GM12864 (cell line): ENCODE measurements at places on chromosomes 12 and 14.

GRCh38 chr14:22524115-22524783 lies 64.8 kb downstream of the DAD1 start:
- no peak for DNase-seq

DNA sequence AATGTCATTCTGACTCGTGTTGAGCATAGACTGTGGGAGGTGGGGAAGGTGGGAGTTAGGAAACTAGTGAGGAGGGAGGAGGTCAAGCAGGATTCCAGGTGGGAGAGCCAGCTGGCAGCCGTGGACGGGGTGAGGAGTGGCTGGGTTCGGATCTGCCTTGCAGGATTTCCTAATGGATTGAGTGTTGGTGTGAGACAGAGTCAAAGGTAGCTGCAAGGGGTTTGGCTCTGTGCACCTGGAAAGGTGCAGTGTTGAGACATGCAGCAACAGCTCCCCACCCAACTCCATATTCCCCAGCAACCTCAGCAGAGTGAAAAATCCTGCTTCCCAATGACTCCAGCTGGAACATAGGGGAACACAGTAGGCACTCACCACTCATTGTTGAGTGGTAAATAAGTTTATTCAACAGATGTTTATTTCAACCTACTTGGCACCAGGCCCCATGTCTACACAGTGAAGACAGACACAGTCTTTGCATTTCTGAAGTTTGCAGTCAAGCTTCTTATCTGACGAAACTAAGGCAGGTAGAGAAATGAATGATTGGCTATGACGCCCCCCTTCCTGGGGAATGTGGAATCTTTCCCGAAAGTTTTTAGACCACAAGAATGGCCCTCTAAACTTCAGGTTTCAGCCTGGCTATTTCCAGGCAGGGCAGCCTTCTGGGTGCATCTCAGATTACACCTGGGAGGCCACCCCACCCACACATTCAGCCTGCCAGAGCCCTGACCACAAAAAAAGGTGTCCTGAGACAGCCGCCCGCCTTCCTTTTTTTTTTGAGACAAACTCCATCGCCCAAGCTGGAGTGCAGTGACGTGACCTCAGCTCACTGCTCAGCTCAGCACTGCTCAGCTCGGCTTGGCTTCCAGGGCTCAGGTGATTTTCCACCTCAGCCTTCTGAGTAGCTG lies 37.9 kb upstream of the PLEKHG6 start:
- DNase-seq: no peak

GRCh38 chr12:5280086-5280485 lies 151.8 kb upstream of the NTF3 start:
- DNase-seq: no peak

- no peak for DNase-seq
Observed at GRCh38 chr12:75724307-75724927, 213.0 kb upstream of the KRR1 start.

GRCh38 chr12:32312049-32312670 lies 87.2 kb upstream of the FGD4 start:
- peak; percentile 40 for DNase-seq

DNA sequence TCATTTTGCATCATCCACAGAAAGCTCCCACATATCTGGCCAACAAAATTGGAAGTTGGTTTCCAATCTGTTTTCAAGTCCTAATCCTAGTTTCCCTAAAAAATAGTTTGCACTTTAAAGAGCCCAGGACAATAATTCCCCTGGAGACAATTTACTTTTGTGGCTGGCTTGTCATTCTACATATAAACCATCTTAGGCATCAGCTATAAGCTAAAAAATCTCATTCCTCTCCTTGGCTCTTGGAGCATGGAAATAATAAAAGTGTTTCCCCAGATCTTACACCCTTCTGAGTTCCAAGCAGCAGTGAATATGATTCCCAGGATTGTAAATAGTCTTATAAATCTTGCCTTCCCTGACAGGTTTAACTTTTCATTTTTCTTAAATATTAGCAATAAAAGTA lies 89.1 kb upstream of the NUDT4 start:
- no peak for DNase-seq

DNA sequence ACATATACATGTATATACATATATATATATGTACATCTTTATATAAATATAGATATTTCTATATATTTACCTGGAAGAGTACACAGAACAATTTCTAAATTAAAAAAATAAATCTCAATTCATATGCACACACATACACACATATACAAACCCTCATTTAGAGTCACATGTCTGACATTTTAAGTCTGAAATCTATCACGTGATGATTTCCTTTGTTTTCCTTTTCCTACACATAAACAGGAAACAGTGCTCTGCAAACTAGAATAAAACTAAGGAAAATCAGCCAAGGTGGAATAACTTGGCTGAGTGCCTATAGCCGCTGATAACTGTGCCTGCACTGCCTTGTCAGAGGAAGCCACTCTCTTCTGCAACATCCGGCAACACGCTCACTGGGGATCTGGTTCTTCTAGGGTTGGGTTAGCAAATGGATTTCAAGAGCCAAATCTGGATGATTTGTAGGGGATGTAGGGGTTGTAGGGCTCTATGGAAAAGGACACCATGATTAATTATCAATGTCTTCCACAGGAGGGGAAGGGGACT lies 480.7 kb downstream of the TMEM132D start:
- DNase-seq: no peak

GRCh38 chr12:62190689-62191490 lies 69.3 kb upstream of the USP15 start:
- no peak for DNase-seq

- no peak for DNase-seq
Observed at GRCh38 chr14:56059054-56059453, 59.2 kb upstream of the PELI2 start.

- no peak for DNase-seq
Observed at GRCh38 chr14:87813686-87814085, 179.3 kb downstream of the GALC start.

GRCh38 chr14:96038558-96038919 lies 623 bp upstream of the C14orf132 start:
- no peak for DNase-seq

GRCh38 chr12:132953163-132953425 lies 3.0 kb downstream of the ZNF605 start:
- DNase-seq: no peak

- no peak for DNase-seq
Observed at GRCh38 chr12:82873309-82873708, 186.6 kb downstream of the TMTC2 start.

GRCh38 chr14:50790589-50790988 lies 40.4 kb downstream of the NIN start:
- DNase-seq: no peak

DNA sequence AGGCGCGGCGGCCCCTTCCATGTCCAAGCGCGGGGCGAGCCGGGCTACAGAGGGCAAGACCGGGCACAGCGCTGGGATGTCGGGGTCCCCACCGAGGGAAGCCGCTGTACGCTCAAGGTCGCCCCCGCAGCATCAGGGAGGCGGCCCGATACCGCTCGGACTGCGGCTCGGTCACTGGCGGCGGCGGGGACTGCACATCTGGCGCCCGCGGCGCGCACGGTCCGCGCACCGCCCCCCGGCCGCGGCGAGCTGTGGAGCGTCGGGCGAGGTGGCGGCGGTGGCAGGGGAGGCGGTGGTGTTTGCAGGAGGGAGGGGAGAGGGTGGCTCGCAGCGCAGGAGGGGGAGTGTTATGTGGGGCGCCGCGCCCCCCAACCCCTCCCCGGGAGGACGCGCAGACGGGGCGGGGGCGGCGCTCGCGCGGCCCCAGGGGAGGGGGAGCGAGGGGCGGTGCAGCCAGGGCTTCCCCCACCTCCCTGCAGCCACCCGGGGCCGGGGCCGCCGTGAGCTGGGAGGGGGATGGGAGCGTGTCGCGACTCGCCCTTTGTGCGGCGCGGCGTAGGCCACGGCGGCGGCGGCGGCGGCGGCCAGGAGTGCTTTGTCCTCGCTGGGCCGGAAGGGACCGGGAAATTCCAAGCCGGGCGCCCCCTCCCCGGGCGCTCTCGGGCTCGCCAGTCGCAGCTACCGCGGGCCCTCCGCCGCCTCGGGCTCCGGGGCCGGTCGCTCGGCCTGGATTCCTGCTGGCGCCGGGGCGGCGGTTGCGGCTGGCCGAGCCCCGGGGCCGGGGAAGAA lies at the start of gene NUAK1:
Gene NUAK1, minus strand, starts transcription at position 322 of the 789 bp plus-strand sequence. Its CDS starts 301 bp downstream, at position 21.
- no peak for DNase-seq
